ENCODE measurements at places on chromosomes 7 and 10. TPM values are rescaled to one million over a fixed set of nuclear protein-coding genes. Genes with fewer than 3 reads are reported as not detected.

The NUTM2E gene
- not detected for total RNA-seq

The METTL27 gene
- 0.99 TPM for total RNA-seq

The MYH16 gene
- total RNA-seq: 0.22 TPM

The PRXL2A gene
- total RNA-seq: 195 TPM

The SLC13A4 gene
- not detected for total RNA-seq

The LRRC61 gene
- 5.8 TPM for total RNA-seq

Measured in lung microvascular endothelial cell (primary cell).